ENCODE measurements at places on chromosomes 7 and 10.

GRCh38 chr7:157041514-157042277 is 31.2 kb upstream of the MNX1 start:
- H3K36me3 ChIP-seq = no peaks in the 10 kb centered on the region
- no peak overlapping the region for H3K4me3 ChIP-seq
- H3K4me1 ChIP-seq = no peaks in the 10 kb centered on the region

GRCh38 chr10:93074147-93074596 is 479 bp downstream of the CYP26A1 start:
- DNase-seq = no peak
- peaks cover 24% of the 10 kb centered on the region for H3K4me1 ChIP-seq
- no peak overlapping the region for H3K27ac ChIP-seq
- no peaks in the 10 kb centered on the region for H3K36me3 ChIP-seq

GRCh38 chr10:27439101-27439500 is 65.0 kb upstream of the RAB18 start:
- H3K27ac ChIP-seq = no peak overlapping the region
- no peaks in the 10 kb centered on the region for H3K36me3 ChIP-seq
- no peak for DNase-seq
- no peaks in the 10 kb centered on the region for H3K4me1 ChIP-seq
- H3K27me3 ChIP-seq = peaks cover 15% of the 10 kb centered on the region

- no peak for DNase-seq
- peaks cover 5% of the 10 kb centered on the region for H3K27me3 ChIP-seq
- peaks cover 42% of the 10 kb centered on the region for H3K36me3 ChIP-seq
- peaks cover 63% of the 10 kb centered on the region for H3K4me1 ChIP-seq
Observed at GRCh38 chr7:99617192-99617781, 541 bp downstream of the ZSCAN25 start.

GRCh38 chr7:46586406-46586805 is 665.3 kb upstream of the IGFBP3 start:
- no peaks in the 10 kb centered on the region for H3K36me3 ChIP-seq
- no peaks in the 10 kb centered on the region for H3K4me1 ChIP-seq
- no peak for DNase-seq
- H3K27me3 ChIP-seq = no peaks in the 10 kb centered on the region

- H3K27ac ChIP-seq = no peak overlapping the region
- DNase-seq = no peak
- H3K27me3 ChIP-seq = no peaks in the 10 kb centered on the region
- no peaks in the 10 kb centered on the region for H3K36me3 ChIP-seq
- H3K4me1 ChIP-seq = no peaks in the 10 kb centered on the region
- no peak overlapping the region for H3K4me3 ChIP-seq
Observed at GRCh38 chr7:117445206-117445605, 17.9 kb upstream of the ASZ1 start.

DNA sequence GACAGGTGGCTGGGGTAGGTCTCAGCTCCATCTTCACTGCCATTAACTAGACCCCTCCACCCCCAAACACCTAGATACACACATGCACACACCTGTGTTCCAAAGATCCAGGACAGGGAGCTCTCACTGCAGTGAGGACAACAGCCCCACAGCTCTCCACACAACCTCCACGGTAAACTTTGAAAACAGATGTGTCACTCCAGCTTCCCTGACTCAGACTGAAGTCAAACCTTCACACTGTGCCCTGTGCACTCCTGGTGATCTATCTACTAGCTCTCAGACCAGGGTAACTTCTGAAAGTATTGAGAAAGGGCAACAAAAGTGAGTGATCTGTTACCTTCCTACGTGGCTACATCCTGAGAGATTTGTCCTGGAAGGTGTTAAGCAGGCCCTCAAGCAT is 519.8 kb downstream of the XPNPEP1 start:
- no peak overlapping the region for H3K4me3 ChIP-seq
- DNase-seq = no peak
- H3K27me3 ChIP-seq = no peaks in the 10 kb centered on the region
- no peaks in the 10 kb centered on the region for H3K36me3 ChIP-seq

DNA sequence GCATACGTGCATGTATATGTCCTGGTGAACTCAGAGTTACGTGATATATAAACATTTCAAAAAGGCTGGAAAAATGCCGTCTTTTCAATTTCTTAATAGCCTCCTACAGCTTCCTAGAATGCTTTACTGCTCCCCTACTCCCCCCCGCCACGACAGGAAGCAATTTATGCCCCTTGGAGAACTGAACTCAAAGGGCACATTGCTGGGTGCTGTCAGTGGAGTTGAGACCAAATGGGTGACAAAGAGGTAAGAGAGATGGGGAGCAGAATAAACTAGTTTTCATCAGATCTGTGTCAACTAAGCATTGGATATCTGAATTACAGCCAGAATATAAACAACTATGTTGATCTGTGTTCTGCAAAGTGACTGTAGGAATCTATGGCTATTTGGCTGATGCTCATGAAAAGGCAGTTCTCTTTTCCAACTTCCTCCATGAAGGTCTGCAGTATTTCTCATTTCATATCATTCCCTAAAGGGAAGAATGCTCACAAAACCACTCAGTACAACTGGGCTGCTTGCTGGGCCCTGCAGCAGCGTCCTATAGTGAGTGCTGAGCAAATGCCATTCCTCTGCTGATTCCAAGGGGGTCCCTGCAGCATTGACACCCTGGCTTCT is 171.3 kb upstream of the HPS1 start:
- peaks cover 13% of the 10 kb centered on the region for H3K27me3 ChIP-seq
- H3K4me3 ChIP-seq = no peak overlapping the region
- no peaks in the 10 kb centered on the region for H3K4me1 ChIP-seq
- no peak for DNase-seq
- H3K27ac ChIP-seq = no peak overlapping the region

GRCh38 chr7:2399848-2400587 is 3.4 kb upstream of the CHST12 start:
- no peaks in the 10 kb centered on the region for H3K27me3 ChIP-seq
- H3K27ac ChIP-seq = peak overlapping the region; percentile 85
- peaks cover 34% of the 10 kb centered on the region for H3K4me1 ChIP-seq
- peak overlapping the region; percentile 31 for H3K4me3 ChIP-seq

DNA sequence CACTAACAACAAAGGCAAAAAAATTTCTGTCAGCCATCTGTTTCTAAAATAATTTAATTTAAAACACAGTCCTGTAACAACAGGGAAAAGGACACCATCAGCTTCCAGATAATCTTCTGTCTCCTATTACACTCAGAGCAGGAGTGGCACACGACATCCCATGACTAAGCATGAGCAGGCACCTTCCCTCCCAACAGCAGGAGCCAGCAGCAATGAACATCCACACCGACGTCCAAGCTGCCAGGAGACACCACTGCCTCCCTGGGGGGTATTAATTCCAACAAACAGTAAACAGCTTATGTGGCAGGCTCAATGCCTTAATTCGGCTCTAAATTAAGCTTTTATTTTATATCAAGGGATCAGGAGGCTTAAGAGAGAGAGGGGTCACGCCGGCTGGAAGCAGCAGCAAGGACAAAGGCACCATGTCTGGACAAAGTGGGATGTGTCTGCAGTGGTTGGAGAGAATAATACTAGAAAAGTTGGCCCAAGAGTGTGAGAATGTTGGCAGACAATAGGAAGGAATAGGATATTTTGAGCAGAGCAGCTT is 45.7 kb downstream of the KIAA1549 start:
- H3K4me3 ChIP-seq = no peak overlapping the region
- H3K27me3 ChIP-seq = peaks cover 17% of the 10 kb centered on the region
- DNase-seq = no peak
- no peaks in the 10 kb centered on the region for H3K4me1 ChIP-seq
- no peak overlapping the region for H3K27ac ChIP-seq
- H3K36me3 ChIP-seq = no peaks in the 10 kb centered on the region

DNA sequence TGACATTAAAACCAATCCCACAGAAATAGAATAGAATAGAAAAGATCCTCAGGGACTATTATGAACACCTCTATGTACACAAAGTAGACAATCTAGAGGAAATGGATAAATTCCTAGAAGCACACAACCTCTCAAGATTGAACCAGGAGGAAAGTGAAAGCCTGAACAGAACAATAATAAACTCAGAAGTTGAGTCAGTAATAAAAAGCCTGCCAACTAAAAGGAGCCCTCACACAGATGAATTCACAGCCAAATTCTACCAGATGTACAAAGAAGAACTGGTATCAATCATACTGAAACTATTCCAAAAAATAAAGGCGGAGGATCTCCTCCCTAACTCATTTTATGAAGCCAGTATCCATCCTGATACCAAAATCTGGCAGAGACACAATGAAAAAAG is 220.3 kb upstream of the HPS1 start:
- no peak for DNase-seq
- no peak overlapping the region for H3K27ac ChIP-seq
- no peaks in the 10 kb centered on the region for H3K4me1 ChIP-seq
- H3K36me3 ChIP-seq = no peaks in the 10 kb centered on the region
- no peak overlapping the region for H3K4me3 ChIP-seq
- H3K27me3 ChIP-seq = peaks cover 19% of the 10 kb centered on the region

DNA sequence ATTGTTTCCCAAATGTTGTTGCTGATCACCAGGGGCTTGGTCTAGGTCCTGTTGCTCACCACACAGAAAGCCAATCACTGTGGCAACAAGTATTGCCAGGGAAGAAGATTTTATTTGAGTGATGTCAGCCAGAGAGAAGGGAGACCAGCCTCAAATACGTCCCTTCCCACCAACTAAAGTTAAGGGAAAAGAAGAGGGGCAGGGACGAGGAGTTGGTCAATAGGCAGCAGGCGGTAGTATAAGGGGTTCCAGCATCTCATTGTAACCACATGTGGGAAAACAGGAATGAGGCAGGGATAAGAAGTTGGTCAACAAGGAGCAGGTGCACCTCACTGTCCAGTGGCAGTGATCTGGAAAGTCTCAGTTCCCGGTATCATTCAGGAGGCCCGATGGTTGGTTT is 138.9 kb upstream of the KCNMA1 start:
- no peak overlapping the region for H3K4me3 ChIP-seq
- H3K27me3 ChIP-seq = no peaks in the 10 kb centered on the region
- H3K36me3 ChIP-seq = no peaks in the 10 kb centered on the region
- no peaks in the 10 kb centered on the region for H3K4me1 ChIP-seq
- H3K27ac ChIP-seq = no peak overlapping the region

DNA sequence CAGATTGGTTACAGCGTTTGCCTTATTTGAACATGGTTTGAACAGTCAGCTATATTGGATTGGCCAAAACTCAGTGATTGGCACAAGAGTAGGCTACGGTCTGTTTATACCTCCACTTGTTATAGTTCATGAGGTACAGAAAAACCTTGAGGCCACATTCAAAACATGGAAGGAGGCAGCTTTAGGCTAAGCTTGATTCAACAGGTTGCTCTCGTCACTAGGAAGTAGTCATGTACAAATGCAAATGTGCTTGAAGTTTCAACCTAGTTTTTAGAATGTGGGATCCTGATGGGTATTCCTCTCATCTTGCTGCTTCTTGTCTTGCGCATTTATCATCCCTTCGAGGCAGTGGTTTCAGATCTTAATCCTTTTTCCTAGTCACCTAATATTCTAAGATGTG is 132.1 kb downstream of the MGMT start:
- H3K36me3 ChIP-seq = no peaks in the 10 kb centered on the region
- no peak overlapping the region for H3K27ac ChIP-seq
- H3K4me1 ChIP-seq = no peaks in the 10 kb centered on the region
- H3K27me3 ChIP-seq = no peaks in the 10 kb centered on the region
- H3K4me3 ChIP-seq = no peak overlapping the region
- DNase-seq = no peak

DNA sequence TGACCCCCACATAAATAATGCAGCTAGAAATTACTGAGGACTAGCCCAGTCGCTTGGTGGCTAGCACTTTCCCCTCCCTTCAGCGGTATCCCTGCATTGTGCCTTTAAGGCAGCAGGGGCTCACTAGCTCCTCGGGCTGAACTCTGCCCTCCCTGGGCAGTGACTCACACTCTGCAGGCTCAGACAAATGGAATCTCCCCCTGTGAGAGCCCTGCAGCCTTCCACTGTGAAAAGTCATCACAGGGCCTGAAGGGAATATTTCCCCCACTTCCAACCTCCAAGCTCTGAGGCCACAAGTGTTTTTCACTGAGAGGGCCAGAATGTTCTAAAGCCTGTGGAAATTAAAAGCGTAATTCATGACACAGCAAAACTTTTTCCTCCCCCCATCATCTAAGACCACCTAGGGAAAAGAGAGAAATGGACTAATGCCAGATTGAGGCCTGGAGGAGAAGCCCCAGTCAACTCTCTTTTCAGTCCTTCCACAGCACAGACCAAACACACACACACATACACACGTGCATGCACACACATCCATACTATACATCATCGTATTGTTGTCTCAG is 93.6 kb upstream of the COL1A2 start:
- H3K4me3 ChIP-seq = no peak overlapping the region
- no peak for DNase-seq
- H3K27me3 ChIP-seq = peaks cover 1% of the 10 kb centered on the region
- H3K4me1 ChIP-seq = no peaks in the 10 kb centered on the region
- H3K36me3 ChIP-seq = no peaks in the 10 kb centered on the region

DNA sequence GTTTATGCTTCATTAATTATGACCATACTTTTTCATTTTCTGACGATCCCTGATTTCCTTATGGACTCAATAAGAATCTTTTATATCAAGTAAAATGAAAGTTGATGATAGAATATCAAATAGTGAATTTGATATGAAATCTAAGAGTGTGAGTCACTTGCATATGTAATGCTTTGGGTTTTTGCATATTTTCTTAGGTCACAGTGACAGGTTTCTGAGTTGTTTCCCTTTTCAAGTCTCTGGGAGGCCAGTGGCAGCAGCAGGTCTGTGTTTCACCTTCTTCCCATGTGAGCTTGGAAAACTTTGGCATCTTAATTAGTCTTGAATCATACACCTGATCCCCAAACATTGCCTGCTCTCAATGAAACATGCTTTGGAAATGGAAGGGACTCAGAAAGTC is 34.7 kb upstream of the GJD4 start:
- peaks cover 8% of the 10 kb centered on the region for H3K4me1 ChIP-seq
- no peak for DNase-seq
- H3K27ac ChIP-seq = no peak overlapping the region
- no peak overlapping the region for H3K4me3 ChIP-seq
- peaks cover 21% of the 10 kb centered on the region for H3K36me3 ChIP-seq

DNA sequence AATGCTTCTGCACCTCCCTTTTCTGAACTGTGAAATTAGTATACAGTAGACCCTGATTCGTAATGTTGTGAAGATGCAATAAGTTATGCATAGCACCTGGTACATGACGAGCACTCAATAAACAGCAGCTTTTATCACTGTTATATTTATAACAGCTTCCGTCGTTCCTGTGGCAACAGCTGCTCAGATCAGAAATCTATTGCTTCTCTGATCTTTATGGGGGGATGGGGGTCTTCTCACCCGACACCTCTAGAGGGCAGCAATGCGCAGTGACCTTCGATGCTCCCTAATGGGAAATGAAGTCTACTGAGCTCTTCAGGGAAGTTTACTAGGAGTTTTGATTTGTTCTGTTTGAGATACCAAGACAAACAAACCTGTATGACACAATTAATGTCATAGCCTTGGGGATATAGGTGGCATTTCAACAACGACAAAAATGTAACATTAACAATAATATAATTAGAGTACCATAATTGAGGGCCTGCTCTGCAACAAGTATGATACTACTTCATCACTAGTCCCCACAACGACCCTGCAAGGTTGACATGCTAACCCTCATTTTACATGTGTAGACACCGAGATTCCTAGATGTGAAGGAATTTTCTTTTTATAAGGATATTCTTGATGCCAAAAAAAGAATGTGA is 289.6 kb downstream of the SFMBT2 start:
- H3K27me3 ChIP-seq = peaks cover 28% of the 10 kb centered on the region
- H3K4me1 ChIP-seq = peaks cover 9% of the 10 kb centered on the region
- H3K4me3 ChIP-seq = no peak overlapping the region

Data from activated CD4-positive, alpha-beta T cell treated with anti-CD3 and anti-CD28 coated beads, Interleukin-2, amount 10 ng/mL, durations not matched to agents 7 days and 5 days (primary cell).